ENCODE measurements at places on chromosomes 3 and 15.

DNA sequence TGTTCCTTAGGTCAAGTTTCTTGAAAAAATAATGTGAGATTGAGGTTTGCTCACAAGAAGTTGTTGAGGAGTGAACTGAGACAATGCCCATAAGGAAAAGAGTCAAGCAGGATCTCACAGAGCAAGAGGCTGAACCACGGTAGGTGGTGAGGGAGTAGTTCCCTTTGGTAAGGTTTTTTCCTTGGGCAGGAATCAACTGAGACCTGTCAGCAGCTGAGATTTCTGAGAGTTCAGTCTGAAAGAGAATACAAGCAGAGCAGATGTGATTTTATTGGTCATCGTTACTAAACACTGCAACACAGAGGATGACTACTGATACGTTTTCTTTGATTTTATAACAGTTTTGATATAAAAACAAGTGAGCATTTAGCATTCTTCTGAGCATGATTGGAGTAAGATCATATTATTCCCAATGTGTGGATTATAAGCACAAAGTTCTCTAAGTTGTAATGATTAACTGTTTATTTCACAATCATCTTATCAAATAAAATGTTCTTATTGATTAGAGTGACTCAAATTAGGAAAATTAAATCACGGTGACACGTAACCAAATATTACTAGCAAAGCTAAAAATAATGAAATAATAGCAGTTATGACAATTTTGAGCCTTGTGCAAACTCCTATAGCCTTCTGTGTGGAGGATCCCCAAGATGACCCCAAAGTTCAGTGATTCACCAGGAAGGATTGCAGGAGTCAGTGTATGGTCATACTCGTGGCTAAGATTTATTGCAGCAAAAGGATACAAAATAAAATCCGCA, 346.2 kb upstream of the ZNF717 start:
- DNase-seq = no peak

DNA sequence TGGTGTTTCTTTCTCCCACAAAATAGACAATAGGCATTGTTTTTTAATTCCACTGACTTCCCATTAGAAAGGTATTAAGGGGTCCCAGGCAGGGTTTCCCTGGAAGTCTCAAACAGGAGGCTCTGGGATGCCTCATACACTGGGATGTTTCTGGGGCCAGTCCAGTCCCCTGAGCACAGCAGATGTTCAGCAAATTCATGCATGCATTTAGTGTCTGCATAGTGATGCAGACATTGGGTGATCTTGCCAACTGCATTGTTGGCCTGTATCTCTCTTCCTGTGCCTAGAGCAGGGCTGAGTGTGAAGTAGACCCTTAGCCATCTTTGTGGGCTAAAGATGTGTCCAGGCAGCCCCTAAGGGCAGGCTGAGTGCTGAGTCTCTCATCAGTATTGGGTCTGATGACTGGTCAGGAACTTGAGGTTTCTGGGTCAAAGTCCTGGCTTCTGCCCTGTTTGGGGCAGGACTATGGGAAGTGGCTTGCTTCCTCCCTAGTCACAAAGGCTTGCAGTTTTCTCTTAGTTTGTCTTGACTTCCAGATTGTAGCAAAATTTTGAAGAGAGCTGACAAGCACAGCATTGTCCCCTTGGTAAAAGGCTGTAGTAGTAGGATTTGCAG, 56.5 kb downstream of the BSN start:
- DNase-seq = no peak

- DNase-seq = no peak
These were observed 100.4 kb upstream of the SEMA6D start for GRCh38 chr15:47616876-47617275.

- no peak for DNase-seq
These were observed 2.1 kb upstream of the CLDN18 start for GRCh38 chr3:138007898-138008297.

GRCh38 chr15:42591238-42591934, 16.0 kb downstream of the STARD9 start:
- DNase-seq = no peak

GRCh38 chr3:49411968-49412631, at the start of the genes RHOA and TCTA:
Gene RHOA, minus strand, starts transcription at chr3:49411976. Its CDS starts 36,387 bp downstream, at chr3:49375589.
Gene TCTA, plus strand, starts transcription at chr3:49412423. Its CDS starts 4 bp downstream, at chr3:49412427.
- DNase-seq = peak; percentile 100

DNA sequence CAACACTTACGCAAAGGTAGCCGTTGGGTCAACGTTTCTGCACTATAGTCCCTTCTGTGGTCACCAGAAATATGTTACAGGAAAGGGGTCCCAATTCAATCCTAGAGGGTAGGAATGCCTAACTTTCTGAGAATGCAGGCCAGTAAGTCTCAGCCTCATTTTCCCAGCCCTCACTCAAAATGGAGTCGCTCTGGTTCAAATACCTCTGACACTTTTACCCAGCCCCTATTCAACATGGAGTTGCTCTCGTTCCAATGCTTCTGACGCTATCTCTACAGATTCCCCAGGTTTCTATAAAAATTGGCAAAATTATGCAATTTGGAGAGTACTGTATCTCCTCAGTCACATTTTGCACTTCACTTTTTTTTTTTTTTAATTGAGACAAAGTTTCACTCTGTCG, 39.7 kb downstream of the ZNF445 start:
- no peak for DNase-seq

- no peak for DNase-seq
These were observed 533.5 kb upstream of the ZNF385D start for GRCh38 chr3:22284559-22284958.

- no peak for DNase-seq
These were observed 28.6 kb upstream of the OR5K4 start for GRCh38 chr3:98325055-98325454.

- DNase-seq = no peak
These were observed 156.1 kb downstream of the DIPK2A start for GRCh38 chr3:144127700-144128099.

GRCh38 chr3:22101351-22101750, 350.3 kb upstream of the ZNF385D start:
- no peak for DNase-seq

GRCh38 chr3:173703771-173704170, 306.2 kb downstream of the NLGN1 start:
- DNase-seq = no peak

DNA sequence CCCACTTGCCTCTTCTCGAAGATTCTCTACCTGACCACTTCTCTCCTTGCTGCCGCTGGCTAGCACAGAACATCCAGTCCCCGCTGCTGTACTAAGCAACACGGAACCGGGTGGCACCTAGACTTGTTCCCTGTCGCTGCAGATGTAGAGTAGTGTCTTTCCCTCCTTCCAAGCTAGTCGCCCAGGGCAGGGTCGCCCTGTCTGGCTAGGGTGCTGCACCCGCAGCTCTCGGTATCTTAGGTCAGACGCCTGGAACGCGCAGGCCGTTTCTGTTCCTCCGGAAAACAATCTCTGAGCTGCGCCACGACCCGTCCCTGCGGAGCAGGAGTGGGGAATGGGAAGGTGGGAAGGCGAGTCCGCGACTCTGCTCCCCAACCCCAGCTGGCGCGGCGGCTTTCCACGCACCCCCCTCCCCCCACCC, 758 bp upstream of the SNX33 start:
- DNase-seq = no peak

DNA sequence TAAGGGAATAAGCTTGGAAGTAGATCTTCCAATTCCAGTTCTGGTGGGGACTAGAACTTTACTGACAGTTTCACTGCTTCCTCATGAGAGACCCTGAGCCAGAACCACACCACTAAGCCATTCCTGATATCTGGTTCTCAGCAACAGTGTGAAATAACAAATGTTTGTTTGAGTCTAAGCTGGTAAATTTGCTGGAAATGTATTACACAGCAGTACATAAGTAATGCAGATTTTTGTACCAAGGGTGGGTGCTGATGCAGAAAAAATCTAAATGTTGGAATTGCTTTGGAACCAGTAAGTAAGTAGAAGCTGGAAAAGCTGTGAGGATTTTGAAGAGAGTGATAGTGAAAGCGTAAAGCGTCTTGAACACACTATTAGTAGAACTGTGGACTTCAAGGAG, 14.4 kb upstream of the AKAP13 start:
- DNase-seq = no peak

- DNase-seq = no peak
These were observed 24.8 kb downstream of the CCDC80 start for GRCh38 chr3:112615989-112616731.

DNA sequence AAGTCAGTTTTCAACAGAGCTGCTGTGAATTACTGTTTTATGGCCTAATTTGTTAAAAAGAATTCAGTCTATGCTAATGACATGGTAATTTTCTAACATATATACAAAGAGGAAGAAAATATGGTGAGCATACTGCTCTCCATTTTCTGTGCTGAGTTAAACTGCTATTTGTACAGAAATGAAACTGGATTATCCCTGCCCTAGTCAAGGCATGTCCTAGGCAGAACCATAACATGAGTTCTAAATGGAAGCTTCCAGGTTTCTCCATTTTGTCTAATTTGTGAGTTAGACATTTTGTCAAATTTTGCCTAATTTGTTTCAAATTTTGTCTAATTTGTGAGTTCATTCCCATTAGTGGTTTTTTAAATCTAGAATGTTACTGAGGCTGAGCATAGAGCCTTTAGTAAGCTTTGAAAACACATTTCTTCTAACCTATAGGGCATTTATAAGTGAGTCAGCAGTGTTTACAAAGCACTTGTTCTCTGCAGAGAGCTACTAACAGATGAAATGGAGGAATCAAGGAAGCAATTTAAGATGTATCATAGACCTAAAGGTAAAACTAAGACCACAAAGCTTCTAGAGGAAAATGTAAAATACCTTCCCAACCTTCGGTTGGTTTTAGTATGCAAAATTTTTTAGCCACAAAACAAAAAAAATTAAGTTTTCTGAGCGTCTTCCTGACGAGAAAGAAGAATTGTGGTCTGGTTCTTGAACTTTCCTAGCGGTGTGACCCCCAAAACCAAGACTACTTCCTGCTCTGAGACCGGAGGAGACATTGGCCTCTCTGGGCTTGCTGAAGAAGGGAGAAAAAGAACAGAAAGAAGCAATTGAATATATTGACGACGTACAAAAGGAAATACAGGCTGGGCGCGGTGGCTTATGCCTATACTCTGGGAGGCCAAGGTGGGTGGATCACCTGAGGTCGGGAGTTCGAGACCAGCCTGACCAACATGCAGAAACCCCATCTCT, 9.8 kb downstream of the P2RY14 start:
- no peak for DNase-seq

- no peak for DNase-seq
These were observed 18.4 kb upstream of the OPA1 start for GRCh38 chr3:193574488-193575070.

DNA sequence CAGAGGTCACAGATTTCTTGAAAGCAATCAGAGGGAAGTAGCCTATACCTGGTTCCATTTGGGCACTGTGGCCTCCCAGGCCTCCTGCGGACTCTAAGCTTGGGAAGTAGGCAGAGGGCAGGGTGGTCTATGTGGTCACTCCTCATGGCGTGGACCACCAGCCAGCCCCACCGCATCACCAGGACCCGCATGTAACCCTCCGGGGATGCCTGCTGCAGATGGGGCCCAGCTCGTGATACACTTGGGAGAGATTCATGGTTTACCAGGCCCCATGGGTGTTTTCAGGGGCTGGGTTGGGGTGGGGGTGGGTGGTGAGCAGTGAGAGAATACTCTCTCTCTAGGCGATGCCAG, 123.7 kb downstream of the ASB7 start:
- no peak for DNase-seq

- no peak for DNase-seq
These were observed 162.9 kb downstream of the CHSY1 start for GRCh38 chr15:101088788-101089578.

Data from fibroblast of the conjunctiva (primary cell).